ENCODE measurements at places on chromosomes 3 and 15.
A peak's percentile ranks its signal among the peaks of the same experiment; 100 is the strongest.

GRCh38 chr3:45841420-45841756, 531 bp downstream of the LZTFL1 start:
- peak overlapping the region; percentile 93 for H3K27ac ChIP-seq
- H3K4me3 ChIP-seq: peak overlapping the region; percentile 89
- DNase-seq: no peak
- no peaks in the 10 kb centered on the region for H3K27me3 ChIP-seq

GRCh38 chr3:192928720-192929119, 11.1 kb upstream of the MB21D2 start:
- H3K4me1 ChIP-seq: no peaks in the 10 kb centered on the region
- peaks cover 7% of the 10 kb centered on the region for H3K27me3 ChIP-seq
- no peaks in the 10 kb centered on the region for H3K36me3 ChIP-seq
- no peak overlapping the region for H3K4me3 ChIP-seq
- H3K27ac ChIP-seq: no peak overlapping the region

DNA sequence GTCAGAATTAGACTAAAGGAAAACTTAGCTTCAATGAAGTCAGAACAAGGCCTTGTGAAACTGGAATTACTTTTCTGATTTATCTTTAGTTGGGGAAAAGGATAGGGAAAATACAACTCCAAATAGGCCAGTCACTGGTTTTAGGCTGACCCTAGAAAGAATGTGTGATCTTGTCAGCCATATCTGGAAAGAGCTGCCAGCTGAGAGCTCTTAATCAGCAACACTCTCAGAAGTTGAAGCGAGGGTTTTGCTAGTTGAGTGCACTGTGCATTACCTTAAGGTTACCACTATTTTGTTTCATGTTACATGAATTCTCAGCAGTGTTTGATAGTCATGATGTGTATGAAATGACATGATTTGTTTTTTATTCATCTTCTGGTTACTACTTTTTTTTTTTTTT, 905.3 kb upstream of the ALCAM start:
- H3K4me3 ChIP-seq: no peak overlapping the region
- H3K36me3 ChIP-seq: no peaks in the 10 kb centered on the region
- H3K4me1 ChIP-seq: no peaks in the 10 kb centered on the region
- no peaks in the 10 kb centered on the region for H3K27me3 ChIP-seq

GRCh38 chr15:78063217-78063616, 14.3 kb downstream of the TBC1D2B start:
- no peak for DNase-seq
- H3K27ac ChIP-seq: peak overlapping the region; percentile 63
- peaks cover 8% of the 10 kb centered on the region for H3K36me3 ChIP-seq

DNA sequence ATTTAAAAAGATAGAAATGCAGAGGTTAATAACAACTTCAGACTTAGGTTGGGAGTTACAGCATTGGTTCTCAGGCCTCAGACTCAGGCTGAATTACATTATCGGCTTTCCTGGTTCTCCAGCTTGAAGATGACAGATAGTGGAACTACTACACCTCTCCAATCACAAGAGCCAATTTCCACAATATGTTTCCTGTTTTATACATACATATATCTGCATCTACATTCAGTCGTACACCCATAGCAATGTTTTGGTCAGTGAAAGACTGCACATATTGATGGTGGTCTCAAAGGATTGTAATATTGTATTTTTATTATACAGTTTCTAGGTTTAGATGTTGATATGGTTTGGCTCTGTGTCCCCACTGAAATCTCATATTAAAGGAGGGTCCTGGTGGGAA, 35.4 kb downstream of the AADACL2 start:
- peaks cover 1% of the 10 kb centered on the region for H3K27me3 ChIP-seq
- no peak for DNase-seq
- no peak overlapping the region for H3K4me3 ChIP-seq
- no peak overlapping the region for H3K27ac ChIP-seq
- no peaks in the 10 kb centered on the region for H3K4me1 ChIP-seq

DNA sequence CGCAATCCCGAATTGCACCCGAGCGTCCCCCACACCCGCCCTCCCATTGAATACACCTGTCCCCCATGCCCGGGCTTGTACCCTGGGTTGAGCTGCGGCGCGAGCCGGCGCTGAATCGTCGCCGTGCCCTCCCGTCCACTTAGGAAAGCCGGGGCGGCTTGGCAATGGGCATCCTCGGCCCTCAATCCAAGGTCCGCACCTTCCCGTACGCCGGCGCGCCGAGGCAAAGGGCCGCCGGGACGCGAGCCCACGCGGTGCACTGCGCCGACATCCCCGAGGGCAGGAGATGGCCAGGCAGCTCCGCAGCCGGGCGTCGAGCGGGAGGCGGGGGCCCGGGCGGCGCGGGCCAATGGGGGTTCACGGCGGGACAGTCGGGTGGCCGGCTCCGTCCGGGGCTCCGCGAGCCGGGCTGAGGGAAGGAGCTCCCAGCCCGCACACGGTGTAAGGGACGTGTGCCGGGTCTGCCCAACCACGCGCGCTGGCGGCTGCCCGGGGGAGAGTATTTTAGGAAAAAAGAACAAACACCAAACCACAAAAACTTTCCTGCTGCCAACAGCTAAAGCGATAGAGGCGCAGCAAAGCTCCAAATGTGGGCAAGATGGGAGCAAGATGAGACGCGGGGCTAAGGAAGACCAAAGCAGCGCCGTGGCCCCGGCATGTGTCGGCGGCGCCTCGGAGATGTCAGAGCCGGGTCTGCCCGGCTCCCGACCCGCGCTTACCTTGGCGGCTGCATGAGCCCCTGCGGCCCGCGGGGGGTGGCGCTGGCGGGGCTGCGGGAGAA, 621 bp downstream of the RGMA start:
- H3K27me3 ChIP-seq: peaks cover 68% of the 10 kb centered on the region
- no peaks in the 10 kb centered on the region for H3K36me3 ChIP-seq
- DNase-seq: peak; percentile 60
- H3K4me1 ChIP-seq: peaks cover 13% of the 10 kb centered on the region
- H3K27ac ChIP-seq: no peak overlapping the region

DNA sequence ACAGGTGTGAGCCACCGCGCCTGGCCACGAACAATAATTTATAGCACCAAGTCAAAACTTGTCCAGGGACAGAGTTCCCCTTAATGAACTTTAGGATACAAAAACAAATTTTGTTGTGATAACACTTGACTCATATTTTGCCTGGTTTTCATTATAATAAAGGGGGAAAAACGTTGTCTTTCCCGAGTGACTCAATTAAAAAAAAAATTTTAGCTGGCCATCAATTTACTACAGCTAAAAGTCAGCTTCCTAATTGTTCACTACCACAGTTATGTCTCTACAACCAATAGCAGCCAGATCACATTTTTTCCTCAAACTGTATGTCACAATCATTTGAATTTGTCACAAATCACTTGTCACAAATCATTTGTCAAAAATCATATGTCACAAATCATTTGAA, 116.0 kb downstream of the P3H2 start:
- no peak for DNase-seq
- no peaks in the 10 kb centered on the region for H3K36me3 ChIP-seq
- peaks cover 27% of the 10 kb centered on the region for H3K27me3 ChIP-seq
- H3K27ac ChIP-seq: no peak overlapping the region
- H3K4me3 ChIP-seq: no peak overlapping the region

GRCh38 chr3:187708696-187709095, 6.3 kb upstream of the RTP2 start:
- H3K27ac ChIP-seq: no peak overlapping the region
- no peak for DNase-seq
- no peaks in the 10 kb centered on the region for H3K27me3 ChIP-seq
- peaks cover 5% of the 10 kb centered on the region for H3K4me1 ChIP-seq
- H3K4me3 ChIP-seq: no peak overlapping the region
- no peaks in the 10 kb centered on the region for H3K36me3 ChIP-seq

DNA sequence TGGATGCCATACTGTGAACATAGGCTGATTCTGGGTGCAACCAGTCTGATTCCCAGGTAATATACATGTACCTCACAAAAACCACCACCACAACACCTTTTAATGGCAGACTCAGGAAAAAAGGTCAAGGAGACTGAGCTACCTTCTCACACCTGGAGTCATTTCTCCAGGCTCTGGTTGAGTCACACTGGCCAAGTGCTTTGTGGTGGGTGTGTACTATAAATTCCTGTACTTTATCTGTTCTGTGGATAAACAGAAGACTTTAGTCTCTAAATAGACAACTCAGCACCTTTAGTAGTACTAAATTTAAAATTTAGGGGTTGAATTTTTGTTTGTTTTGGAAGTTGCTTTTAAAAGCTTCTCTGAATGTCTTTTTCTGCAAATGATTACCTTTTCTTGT, 46.7 kb downstream of the TOP2B start:
- H3K4me1 ChIP-seq: peaks cover 6% of the 10 kb centered on the region
- H3K27me3 ChIP-seq: no peaks in the 10 kb centered on the region
- peaks cover 71% of the 10 kb centered on the region for H3K36me3 ChIP-seq
- DNase-seq: no peak
- H3K4me3 ChIP-seq: no peak overlapping the region
- peak overlapping the region; percentile 55 for H3K27ac ChIP-seq

DNA sequence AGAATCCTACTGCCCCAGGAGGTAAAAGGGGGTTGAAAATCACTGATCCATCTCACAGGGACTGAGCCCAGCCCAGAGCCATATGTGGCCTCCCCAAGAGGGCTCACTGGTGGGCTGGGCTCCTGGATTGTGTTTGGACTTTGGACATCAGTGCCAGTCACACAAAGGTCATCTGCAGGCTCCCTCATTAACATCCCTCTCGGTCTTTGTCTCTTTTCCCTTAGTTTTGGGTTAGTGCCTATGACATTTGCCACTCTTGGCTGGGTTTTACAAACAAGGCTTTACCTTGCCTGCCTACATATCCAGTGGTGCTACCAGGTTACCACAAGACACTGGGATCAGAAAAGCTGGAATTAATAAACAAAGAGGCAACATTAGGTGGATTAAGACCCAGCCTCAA, 27.9 kb downstream of the IFT122 start:
- peaks cover 35% of the 10 kb centered on the region for H3K36me3 ChIP-seq
- no peak overlapping the region for H3K27ac ChIP-seq
- no peak for DNase-seq
- no peak overlapping the region for H3K4me3 ChIP-seq
- peaks cover 1% of the 10 kb centered on the region for H3K4me1 ChIP-seq
- no peaks in the 10 kb centered on the region for H3K27me3 ChIP-seq

DNA sequence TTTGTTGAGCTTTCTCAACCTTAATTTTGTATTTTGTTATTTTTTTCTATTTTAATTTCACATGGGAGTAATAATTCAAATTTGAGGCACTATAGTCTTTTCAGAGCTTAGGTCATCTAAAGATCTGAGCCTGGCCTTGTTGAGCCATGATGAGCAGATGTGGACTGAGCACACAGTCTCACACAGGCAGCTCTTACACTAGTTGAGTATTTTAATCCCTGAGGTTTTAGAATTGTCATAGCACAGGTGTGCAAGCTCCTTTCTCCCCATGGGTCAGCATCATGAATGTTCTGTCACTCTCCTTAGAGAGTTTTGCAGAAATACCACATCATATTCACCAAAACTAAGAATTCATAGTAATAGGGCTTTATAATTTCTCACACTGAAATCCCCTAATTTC, 4.9 kb downstream of the ZBTB38 start:
- H3K27ac ChIP-seq: peak overlapping the region; percentile 76
- H3K4me3 ChIP-seq: no peak overlapping the region
- DNase-seq: no peak
- no peaks in the 10 kb centered on the region for H3K27me3 ChIP-seq
- H3K36me3 ChIP-seq: no peaks in the 10 kb centered on the region
- peaks cover 59% of the 10 kb centered on the region for H3K4me1 ChIP-seq

DNA sequence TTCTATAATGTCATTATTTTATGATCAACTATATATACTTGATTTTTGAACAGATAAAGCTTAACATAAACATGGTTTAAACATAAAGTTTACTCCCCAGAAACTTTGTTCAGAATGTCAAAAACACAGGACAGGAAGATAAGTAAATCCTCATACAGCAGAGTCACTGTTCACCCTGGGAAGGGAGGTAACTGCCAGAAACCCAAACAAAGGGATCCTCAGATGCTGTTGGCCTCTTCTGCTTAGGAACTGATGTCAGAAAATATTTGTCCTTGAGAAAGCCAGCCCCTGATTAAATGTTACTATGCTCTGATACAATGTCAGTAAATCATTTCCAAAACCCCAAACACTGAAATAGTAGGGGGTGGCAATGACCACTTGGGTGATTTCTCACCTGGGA, 185.3 kb downstream of the TJP1 start:
- no peak for DNase-seq
- H3K4me3 ChIP-seq: no peak overlapping the region
- no peak overlapping the region for H3K27ac ChIP-seq

DNA sequence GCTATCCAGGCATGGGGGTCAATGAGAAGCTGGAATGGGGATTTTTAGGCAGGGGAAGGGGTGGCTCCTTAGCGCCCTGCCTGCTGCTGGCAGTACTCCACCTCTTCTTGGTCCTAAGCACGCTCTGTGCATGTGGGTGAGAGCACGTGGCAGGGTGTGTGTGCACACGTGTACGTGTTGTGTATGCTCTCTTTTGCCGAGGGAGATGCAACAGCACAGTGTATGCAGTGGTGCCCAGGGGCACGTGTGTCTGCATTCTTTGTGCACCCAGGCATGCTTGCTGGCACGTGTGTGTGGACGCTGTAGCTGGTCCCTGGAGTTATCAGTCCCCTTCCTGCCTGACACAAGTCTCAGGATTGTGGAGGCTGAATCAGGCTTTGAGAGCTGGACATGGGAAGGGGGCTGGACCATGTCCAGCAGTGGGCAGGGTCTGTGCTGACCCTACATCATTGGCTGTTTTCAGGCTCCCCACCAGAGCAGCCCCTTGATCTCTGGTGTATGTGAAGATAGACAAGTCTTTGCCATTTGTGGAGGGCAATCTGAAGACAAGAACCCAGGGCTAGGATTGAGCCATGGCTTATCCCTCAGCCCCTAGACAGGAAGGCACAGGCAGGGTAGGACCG, 1.9 kb upstream of the CAMKV start:
- no peak for DNase-seq
- H3K4me3 ChIP-seq: no peak overlapping the region
- peaks cover 5% of the 10 kb centered on the region for H3K4me1 ChIP-seq
- H3K36me3 ChIP-seq: no peaks in the 10 kb centered on the region

DNA sequence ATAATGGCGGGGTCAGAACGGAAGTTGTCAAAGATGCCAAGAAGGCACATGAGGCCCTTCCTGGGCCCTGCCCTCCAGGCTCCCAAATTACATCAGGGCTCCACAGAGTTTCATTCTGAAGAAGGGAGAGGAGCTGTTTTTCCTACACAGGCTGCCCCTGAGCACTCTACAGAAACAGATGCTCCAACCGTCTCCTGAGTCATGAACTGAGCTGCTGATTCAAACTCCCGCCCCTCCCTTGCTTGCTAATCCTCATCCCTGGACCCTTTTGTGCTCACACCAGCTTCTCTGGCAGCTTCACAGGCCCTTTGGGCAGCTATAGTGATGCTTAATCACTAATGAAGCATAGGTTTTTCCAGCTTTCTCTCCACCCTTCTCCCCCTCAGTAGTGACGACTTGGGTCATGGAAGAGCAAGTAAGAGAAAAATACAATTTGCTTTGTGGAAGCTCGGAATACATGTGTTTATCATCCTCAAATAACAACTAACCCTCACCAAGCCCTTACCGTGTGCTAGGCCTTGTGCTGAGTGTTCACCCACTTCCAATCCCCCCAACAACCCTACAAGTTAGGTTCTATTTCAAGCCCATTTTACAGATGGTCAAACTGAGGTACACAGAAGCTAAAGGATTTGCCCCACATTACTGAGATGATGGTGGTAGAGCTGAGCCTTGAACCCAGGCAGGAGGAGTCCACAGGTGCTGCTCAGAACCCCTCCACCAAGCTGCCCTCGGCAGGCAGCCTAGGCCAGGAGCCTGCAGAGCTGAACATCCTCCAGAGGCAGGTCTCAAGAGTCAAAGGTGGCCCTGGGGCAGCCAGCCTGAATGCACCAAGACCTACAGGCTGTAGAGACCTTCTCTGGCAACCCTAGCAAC, 21.9 kb downstream of the MEGF11 start:
- no peaks in the 10 kb centered on the region for H3K4me1 ChIP-seq
- H3K36me3 ChIP-seq: no peaks in the 10 kb centered on the region
- no peak for DNase-seq
- peaks cover 6% of the 10 kb centered on the region for H3K27me3 ChIP-seq
- no peak overlapping the region for H3K4me3 ChIP-seq
